ENCODE measurements at places on chromosomes 7 and 10.

DNA sequence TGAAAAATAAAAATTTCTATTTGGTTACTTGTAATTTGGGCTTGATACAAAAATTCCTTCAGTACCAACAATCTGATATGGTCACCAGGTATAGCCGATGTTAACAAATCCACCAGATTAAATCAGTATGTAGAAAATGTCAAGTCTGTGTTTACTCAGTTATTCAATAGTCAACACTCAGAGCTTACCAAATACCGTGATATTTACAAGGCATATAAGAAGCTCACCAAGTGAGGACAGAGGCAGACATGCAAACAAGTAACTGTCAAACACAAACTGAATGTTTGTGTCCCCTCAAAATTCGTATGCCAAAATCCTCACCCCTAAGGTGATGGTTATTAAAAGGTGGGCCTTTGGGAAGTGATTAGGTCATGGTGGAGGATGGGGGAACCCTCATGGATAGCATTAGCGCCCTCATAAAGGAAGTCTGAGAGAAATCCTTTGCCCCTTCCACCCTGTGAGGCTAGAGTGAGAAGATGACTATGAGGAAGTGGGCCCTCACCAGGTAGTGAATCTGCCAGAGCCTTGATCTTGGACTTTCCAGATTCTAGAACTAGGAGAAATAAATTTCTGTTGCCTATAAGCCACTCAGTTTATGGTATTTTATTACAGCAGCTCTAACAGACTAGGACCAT, 63.1 kb downstream of the TES start:
- DNase-seq, result no peak

DNA sequence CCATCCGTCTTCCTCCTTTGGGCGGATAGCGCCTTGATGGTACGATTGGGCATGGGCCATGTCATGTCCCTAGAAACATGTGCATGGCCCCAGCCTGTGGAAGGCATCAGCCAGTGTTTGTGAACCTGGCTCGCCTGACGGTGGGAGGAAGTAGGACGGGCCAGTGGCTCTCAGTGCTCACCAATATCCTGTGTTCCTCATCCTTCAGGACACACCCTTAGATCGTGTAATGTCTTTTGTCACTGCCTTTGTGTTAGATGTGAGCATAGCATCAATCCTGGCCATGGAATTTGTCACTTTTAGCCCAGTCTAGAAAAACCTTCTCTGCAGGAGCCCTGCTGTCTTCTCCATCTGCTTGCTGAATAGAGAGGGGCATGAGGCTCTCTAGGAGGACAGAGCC, 77.6 kb downstream of the PFKFB3 start:
- DNase-seq, result no peak

DNA sequence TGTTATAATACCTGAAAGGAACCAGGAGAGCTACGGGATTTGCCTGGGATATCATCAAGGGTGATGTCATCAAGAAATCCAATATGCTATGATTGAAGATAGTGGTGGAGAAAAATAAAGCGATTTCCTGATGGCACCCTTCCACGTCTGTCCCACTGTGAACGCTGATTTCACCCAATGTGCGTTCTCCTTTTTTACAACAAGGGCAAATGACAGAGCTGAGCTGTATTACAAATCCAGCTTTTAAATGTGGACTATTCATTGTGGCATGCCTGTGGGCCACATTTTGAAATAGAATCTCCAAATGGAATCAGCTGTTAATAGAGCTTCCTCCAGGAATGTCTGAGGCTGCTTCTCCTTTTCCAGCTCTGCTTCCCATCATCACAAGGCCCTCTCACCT, 23.3 kb downstream of the SLC13A4 start:
- DNase-seq, result no peak

DNA sequence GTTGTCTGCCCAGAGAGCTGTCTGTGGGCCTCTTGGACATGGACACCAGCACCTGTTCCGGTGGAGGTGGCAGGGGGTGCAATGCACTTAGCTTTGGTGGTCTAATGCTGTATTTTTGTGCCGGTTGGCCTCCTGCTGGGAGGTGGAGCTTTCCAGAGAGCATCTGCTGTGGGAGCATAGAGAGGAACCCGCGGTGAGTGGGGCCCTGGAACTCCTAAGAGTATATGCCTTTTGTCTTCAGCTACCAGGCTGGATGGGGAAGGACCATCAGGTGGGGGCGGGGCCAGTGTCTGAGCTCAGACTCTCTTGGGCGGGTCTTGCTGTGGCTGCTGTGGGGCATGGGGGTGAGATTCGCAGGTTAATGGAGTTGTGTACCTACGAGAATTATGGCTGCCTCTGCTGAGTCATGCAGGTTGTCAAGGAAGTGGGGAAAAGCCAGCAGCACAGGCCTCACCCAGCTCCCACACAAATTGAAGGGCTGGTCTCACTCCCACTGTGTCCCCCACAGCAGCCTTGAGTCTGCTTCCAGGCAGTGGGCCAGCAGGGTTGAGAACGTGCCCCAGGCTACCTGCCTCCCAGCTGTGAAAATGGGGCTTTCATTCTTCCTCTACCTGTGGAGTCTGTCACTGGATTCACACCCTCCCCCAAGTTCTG, 29.0 kb downstream of the JAKMIP3 start:
- no peak for DNase-seq

DNA sequence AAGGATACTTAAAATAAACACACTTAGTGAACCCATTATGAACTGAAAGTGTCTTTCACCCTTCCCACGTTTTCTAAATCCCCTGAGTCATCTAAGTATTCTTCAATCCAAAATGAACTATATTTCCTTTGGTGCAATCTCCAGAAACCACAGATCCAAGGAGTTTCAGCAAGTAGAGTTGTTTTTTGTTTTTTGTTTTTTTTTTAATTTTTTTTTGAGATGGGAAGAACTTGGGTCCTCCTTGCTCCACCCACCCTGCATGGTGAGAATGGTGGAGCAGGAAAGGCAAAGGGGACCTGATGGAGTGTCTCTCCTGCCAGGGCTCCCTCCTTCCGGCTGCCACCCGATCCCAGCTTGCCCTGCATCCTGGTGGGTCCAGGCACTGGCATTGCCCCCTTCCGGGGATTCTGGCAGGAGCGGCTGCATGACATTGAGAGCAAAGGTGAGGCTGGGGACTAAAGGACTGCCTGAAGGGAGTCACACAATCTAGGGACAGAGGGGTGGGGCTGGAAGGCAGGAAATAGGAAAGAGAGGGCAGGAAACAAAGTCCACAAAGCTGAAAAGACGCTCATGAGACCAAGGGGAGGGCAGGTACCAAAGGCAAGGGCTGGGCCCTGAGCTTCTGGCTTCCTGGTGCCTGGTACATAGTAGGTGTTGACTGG, 12.1 kb downstream of the ATG9B start:
- no peak for DNase-seq

- peak; percentile 45 for DNase-seq
These were observed 48.1 kb downstream of the PDLIM1 start for GRCh38 chr10:95242581-95243317.

- no peak for DNase-seq
These were observed 145.4 kb upstream of the ADARB2 start for GRCh38 chr10:1882728-1883127.

- peak; percentile 22 for DNase-seq
These were observed 47.2 kb downstream of the TMEM270 start for GRCh38 chr7:73908123-73908611.

- DNase-seq, result no peak
These were observed 249.7 kb downstream of the AHR start for GRCh38 chr7:17548014-17548653.

- DNase-seq, result no peak
These were observed 179.7 kb downstream of the XPNPEP1 start for GRCh38 chr10:109743574-109743973.

DNA sequence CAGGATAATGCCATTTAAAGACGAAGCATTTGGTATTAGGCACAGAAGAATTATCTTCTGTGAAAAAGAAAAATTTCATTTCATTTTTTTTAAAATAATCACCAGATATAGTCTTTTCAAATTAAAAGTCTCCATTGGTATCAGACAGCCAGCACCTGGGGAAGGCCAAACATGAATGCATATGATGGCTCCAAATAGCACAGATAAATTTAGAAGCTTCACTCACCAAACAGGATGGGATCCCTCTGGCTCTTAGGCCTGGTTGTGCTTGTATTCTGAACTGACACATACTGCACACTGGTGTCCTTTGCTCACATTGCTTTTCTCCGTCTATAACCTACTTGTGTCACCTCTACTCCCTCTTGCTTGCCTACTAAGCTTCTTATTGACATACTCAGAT, 169.5 kb upstream of the CHRM2 start:
- no peak for DNase-seq

DNA sequence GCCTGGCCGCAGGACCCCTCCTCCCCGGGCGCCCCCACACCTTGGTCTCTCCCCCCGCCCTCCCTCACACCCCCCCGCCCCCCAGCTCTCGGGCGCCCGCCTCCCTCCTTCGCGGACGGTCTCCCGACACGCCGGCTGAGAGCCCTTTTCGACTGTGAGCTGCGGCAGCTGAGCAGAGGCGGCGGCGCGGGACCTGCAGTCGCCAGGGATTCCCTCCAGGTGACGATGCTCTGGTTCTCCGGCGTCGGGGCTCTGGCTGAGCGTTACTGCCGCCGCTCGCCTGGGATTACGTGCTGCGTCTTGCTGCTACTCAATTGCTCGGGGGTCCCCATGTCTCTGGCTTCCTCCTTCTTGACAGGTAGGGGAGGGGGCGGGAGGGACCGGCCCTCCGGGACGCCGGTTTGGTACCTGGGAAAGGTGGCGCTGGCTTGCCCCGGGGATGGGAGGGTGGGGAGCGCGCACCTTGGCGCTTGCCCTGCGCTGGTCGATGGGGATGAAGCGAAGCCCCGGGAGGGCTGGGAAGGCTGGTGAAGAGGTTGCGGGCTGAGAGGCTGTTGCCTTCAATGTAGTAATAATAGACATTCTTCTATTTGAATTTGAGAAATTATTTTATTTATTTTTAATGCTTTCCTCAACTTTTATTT, at the start of gene BMPER:
Gene BMPER, plus strand, starts transcription at position 151 of the 644 bp plus-strand sequence. Its CDS starts 75 bp downstream, at position 226.
- DNase-seq, result no peak

- DNase-seq, result no peak
These were observed 28.1 kb downstream of the CCDC6 start for GRCh38 chr10:59878289-59878688.
